ENCODE measurements at places on chromosomes 12 and 14.

GRCh38 chr12:92574051-92574783 is 128.6 kb upstream of the PLEKHG7 start:
- DNase-seq: no peak

- DNase-seq: no peak
Observed at GRCh38 chr12:90675106-90675505, 279.9 kb downstream of the CCER1 start.

DNA sequence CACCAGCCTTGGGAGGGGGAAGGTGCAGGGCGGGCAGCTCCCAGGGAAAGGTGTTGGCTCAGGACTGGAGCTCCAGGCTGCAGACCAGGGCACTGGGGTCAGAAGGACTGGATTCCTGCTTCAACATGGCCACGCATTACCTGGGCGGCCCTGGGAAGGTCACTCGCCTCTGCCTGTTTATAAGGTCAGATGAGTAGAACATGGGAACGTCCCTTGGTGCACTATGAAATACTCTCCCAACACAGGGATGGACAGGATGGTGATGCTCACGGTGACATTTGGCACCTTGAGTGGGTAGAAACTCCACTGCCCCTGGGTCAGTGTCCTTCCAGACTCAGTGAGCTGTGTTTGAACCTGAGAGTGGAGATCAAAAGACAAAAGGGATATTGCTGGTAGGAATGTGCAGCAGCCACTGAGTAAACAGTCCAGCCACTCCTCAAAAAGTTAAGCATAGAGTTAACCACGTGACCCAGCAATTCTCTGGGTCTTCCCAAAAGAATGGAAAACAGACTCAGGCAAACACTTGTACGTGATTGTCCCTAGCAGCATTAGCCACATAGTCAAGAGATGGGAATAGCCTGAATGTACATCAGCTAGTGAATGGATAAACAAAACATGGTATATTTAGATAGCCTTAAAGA is 9.1 kb upstream of the BDKRB2 start:
- DNase-seq: no peak

- DNase-seq: no peak
Observed at GRCh38 chr14:87940894-87941293, 52.1 kb downstream of the GALC start.

DNA sequence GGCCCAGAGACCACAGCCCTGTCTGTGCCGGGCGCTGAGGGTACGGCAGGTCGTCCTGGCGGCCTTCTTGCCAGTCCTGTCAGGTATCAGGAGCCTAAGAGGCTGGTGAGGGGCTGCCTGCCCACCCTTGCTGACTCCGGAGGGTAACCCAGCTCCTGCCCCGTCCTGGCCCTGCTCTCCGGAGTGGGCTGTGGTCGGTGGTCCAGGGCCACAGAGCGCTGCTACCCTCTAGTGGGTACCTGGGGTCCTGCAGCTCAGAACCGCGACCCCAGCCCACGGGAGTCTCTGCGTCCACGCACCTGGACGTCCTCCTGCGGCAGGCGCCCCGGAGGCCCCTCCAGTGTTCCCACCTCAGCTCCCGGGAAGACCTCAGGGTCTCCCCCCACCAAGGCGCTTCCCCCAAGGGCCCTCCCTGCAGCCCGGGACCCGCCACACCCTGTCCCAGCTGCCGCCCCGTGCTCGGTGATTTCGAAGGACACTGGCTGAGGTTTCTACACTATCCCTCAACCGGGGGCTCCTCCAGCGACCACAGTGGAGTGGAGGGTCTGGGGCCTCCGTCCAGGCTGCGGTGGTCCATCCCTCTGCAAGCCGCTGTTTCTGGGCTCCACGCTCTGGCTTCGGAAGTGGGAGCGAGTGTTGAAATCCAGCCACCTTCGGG is 75.9 kb upstream of the FBRSL1 start:
- DNase-seq: no peak

- DNase-seq: no peak
Observed at GRCh38 chr12:117702741-117703140, 266.0 kb downstream of the KSR2 start.

DNA sequence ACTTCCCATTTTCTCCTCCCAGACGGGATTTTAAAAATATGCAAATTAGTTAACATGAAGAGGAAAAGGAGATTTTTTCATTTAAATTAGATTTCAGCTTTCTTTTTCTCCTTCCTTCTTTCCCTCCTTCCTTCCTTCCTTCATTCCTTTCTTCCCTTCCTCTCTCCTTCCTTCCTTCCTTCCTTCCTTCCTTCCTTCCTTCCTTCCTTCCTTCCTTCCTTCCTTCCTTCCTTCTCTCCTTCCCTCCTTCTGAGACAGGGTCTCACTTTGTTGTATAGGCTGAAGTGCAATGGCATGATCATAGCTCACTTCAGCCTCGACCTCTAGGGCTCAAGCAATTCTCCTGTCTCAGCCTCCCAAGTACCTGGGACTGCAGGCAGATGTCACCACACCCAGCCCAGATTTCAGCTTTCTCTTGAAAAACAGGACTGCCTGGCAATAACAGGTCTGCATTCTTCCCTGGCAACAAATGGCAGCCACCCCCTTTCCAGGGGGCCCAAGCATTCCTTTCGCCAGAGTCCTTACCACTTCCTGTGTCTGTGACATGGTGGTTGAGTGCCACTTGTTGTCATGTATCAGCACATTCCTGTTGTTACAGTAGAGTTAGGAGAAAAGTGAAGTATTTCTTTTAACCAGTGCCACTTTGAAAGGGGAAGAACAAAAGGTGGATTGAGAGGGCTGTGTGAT is 119.1 kb downstream of the PTPN11 start:
- no peak for DNase-seq

DNA sequence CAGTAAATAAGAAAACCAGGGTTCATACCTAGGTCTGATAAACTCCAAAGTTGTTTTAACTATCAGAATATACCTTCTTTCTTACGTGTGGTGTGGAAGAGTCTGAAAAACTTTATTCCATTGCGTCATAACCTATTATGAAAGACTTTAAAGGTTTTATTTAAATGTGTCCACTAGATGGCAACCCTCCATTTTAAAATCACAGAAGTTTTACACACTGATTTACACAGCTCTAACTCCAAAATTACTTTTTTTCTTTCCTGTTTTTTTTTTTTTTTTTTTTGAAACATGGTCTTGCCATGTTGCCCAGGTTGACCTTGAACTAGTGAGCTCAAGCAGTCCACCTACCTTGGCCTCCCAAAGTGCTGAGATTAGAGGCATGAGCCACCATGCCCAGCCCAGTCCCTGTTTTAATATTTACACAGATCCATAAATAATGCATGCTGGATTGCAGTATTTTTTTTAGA is 17.3 kb upstream of the TMPRSS12 start:
- no peak for DNase-seq

- DNase-seq: no peak
Observed at GRCh38 chr12:119694111-119694510, 26.2 kb downstream of the PRKAB1 start.

DNA sequence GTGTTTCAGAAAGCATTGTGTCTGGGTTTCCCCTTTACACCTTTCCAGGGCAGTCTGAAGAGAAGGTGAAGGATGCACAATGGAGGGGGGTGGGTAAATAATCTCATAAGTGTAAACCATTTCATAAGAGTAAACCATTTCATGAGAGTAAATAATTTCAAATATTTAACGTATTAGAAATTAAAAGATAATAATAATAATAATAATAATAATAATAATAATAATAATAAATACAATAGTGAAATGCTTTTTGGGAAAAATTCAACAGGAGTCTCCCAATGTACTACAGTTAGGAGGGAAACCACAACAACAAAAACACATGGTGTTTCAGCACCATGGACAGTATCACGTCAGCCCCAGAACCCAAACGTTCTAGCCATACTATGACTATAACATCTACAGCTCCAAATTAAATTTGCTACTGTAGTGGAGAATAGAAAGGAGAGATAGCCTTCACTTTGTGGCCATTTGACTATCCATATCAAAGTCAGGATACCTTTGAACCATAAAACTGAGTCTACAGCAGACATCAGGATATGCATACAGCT is 691.8 kb downstream of the BCL11B start:
- no peak for DNase-seq

DNA sequence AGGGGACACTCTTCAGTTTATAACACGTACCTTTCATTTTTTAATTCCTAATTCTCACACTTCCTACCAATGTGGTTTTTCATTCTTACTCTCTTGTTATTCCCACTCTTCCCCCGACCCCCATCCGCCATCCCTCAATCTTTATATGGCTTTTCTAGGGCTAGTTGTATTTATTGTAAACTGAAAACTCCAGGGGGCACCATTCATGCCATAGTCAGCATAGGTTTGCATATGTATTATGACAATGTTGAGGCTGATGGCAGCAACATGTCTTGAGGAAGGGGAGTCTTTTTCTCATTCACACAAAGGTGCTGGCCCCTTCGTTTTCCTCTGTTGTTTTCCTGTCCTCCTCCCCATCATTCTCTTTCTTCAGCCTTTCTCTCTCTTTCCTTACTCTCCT is 27.7 kb upstream of the LTA4H start:
- no peak for DNase-seq

DNA sequence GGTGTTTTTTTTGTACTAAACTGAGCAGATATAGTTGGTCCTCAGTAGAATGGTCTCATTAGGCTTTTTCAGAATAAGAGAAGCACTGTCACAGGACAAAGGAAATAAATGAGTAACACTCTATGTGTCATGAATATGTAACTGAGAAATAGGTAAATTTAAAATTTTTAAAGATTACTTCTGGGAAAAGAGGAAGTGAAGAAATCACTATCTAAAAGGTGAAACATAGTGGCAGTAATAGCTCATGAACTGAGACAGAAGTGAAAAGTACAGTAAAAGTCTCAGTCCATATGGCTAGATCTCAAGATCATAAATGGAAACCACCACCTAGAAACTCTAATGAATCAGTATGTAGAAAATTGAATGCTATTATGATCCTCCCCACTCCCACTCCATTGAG is 89.3 kb upstream of the TTC7B start:
- no peak for DNase-seq

DNA sequence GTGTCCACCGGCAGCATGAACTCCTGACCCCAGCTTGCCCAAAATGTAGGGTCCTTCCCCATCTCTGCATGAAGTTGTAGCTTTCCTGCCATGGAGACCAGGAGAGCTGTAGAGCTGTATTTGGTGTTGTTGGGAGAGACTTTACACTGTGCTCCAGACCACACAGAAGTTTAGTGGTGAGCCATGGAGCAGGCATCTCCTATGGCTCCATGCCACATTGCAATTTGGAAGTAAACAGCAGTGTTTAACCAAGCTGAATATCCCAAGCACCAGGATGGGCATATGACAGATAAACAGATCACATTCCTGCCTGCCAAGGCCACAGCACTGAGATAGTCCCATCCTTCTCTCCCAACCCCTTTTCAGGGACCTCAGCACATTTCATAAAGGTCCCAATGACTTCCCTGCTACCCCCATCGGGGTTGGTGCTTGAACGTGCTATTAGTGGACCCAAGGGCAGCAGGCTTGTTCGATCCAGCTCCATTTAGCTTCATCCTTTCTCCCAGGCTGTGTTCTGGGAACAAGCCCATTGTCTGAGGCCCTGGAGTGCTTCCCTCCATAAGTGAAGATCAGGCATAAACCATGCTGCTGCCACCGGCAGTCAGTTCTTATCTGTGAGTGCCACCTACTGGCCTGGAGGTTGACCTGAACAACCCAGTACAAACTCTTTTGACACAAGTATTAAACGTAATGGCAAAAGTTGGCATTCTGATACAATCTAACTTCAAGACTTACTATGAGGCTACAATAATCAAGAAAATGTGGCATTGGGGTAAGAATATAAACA is 172.3 kb upstream of the ATXN7L3B start:
- no peak for DNase-seq

GRCh38 chr14:81400202-81400678 is at the start of gene STON2:
Gene STON2 (minus strand): TSS chr14:81400324. CDS start chr14:81398382, 1,942 bp downstream.
- DNase-seq: no peak

- no peak for DNase-seq
Observed at GRCh38 chr12:6321905-6322304, 11.4 kb downstream of the PLEKHG6 start.

GRCh38 chr12:114041590-114041989 is 75.5 kb upstream of the RBM19 start:
- DNase-seq: no peak

DNA sequence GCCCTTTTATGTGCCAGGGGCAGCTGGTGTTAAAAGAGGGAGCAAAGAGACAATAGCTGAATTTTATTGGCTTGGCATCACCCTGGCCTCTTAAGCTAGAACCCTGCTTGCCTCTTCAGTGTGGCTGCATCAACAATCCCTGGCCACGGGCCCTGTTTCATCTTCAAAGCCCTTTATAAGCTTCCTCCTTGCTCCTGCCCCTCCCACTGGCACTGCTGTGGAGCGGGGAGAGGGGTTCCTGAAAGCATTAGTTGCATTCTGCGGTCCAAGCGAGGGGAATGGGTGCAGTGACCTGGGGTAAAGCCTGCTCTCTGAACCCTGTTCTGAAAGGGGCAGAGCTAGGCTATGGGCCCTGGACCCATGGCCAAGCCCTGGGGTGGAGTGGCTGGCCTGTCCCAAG is 220 bp upstream of the KRT83 start:
- no peak for DNase-seq

DNA sequence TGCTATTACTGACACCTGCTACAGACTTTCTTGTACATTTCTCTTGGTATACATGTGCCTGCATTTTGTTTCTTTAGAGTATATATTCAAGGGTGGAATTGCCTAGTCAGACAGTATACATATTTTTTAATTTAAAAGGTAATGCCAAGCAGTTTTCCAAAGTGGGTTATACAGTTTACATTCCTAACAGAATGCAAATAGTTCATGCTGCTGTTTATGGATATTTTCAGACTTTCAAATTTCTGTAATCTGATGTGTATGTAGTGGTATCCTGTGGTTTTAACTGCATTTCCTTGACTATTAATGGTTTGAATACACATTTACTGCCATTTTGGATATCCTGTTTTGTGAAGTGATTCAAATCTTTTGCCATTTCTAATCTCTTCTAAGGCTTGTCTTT is 55.5 kb upstream of the VCPKMT start:
- no peak for DNase-seq

- DNase-seq: no peak
Observed at GRCh38 chr12:20272161-20272560, 96.2 kb upstream of the PDE3A start.

DNA sequence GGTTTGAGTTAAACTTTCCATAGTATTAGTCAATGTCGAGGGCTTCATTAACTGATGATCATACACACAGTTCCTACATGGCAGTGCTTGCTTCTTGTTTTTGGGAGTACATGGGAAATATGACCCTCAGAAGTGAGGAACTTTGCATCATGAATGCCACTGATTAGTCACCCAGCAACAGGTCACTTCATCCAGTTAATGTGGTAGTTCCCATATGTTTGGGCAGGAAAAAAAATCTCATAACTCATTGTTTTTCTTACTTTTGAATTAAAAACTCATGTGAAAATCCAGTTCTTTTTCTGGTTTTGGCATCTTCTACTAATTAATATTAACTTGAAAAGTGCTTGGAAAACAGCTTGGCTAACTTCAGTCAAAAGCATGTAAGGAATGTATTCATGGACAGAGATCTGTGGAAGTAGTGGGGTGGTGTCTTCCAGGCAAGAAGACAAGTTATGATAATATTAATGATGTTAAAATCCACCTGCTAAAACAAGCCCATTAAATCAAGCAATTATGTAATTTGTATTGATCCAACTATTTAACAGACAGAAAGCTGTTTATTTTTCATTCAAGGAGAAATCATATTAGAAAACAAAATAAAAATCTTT is 309.1 kb upstream of the NAV3 start:
- DNase-seq: no peak

GRCh38 chr12:127548123-127548553 is 718.8 kb upstream of the TMEM132C start:
- DNase-seq: no peak

All from stimulated activated CD8-positive, alpha-beta memory T cell treated with anti-CD3 and anti-CD28 coated beads, Interleukin-7, amount 100 ng/mL, for 48 hours (primary cell).